Kidney (tissue), 22 donors: ENCODE measurements at places on chromosomes 7 and 10.

DNA sequence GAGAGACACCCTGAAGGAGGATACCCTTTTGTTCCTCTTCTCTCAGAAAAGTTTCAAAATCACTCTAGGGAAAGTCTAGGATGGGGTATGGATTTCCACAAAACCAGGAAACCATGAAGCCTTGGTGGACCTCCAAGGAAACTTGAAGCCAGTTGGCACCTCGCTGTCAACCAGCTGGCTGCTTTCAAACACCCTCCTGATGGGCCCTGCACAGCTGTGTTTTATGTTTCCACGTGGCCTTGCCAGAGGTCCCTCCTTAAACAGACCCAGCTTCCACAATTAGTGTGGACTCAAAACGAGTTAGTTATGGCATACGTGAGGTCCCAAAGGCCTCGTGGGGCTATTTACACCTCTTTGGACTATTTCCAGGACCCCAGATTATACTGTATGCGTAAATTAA lies 5.9 kb downstream of the PPP1R3A start:
- H3K4me1 ChIP-seq = no peaks in the 10 kb centered on the region
- no peak overlapping the region for H3K4me3 ChIP-seq
- no peak overlapping the region for H3K27ac ChIP-seq
- no peaks in the 10 kb centered on the region for H3K27me3 ChIP-seq

DNA sequence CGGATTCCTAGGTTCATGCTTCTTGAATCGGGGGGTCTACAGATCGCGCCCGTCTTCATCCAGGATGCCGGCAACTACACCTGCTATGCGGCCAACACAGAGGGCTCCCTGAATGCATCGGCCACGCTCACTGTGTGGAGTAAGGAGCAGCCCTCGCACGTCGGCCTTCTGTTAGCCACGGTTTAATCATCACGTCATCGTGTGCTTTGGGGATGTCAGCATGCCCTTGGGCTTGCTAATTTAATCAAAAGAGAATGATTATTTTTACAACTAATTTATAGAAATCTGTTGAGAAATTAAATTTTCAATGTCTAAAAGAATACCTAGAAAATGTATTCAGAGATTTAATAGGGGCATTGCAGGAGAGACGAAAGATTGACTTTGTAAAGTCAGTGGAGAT lies 668.2 kb downstream of the SDK1 start:
- no peak for DNase-seq
- H3K36me3 ChIP-seq = no peaks in the 10 kb centered on the region
- H3K27ac ChIP-seq = no peak overlapping the region
- H3K4me1 ChIP-seq = no peaks in the 10 kb centered on the region
- H3K4me3 ChIP-seq = no peak overlapping the region
- no peaks in the 10 kb centered on the region for H3K27me3 ChIP-seq

GRCh38 chr7:91517201-91517785 lies 253.1 kb downstream of the FZD1 start:
- H3K4me1 ChIP-seq = no peaks in the 10 kb centered on the region
- H3K27ac ChIP-seq = no peak overlapping the region
- H3K4me3 ChIP-seq = no peak overlapping the region
- no peaks in the 10 kb centered on the region for H3K36me3 ChIP-seq
- H3K27me3 ChIP-seq = no peaks in the 10 kb centered on the region

DNA sequence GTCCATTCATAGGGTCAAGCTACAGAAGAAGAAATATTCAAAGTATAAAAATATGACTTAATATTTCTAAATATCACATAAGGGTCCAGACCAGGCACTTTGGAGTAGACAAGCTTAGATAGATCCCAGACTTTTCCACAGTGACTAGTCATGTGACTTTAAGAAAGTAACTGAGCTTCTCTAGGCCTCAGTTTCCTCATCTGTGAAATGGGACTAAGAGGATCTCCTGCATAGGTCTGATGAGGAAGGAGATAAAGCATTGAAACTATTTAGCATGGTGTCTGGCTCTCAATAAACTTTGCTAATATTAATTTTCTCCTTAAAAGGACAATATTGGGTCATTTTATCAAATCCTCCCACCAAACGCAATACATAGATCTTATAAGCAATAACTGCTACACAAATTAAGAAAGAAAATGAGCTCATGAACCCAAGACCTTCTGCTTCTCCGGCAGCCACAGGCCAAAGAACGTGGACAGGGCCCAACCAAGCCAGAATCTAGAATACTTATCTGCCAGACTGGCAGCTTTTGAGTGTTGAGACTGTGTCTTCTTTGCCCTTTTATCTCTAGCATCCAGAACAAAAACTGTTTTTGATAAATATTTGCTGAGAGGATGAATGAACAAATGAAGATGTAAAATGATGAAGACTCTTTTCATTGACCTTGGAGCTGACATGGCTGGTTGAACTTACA lies 1.6 kb upstream of the TARP start:
- no peak overlapping the region for H3K4me3 ChIP-seq

- H3K36me3 ChIP-seq = no peaks in the 10 kb centered on the region
- no peaks in the 10 kb centered on the region for H3K27me3 ChIP-seq
- H3K27ac ChIP-seq = no peak overlapping the region
- no peak overlapping the region for H3K4me3 ChIP-seq
These were observed 14.7 kb upstream of the CAMK2G start for GRCh38 chr10:73889014-73889413.

DNA sequence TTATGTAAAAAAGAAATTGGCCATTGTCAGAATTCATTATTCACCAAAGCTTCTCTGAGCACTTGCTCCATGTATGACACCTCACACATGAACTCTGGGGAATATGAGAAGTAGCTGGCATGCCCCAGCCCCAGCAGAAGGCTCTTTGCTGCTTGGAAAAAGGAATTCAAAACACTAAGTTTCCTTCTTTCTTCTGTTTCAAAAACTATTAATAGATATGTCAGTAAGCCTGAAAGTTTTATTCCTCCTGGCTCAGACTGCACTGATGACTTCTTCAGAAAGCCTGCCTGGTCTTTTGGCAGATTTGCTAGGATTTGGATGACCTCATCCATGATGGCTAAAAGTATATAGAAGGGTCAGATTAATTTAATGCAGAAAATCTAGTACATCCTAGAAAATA lies 511.0 kb downstream of the GFRA1 start:
- H3K4me3 ChIP-seq = no peak overlapping the region
- H3K27ac ChIP-seq = no peak overlapping the region
- H3K4me1 ChIP-seq = no peaks in the 10 kb centered on the region
- no peaks in the 10 kb centered on the region for H3K36me3 ChIP-seq

- no peak overlapping the region for H3K4me3 ChIP-seq
- no peaks in the 10 kb centered on the region for H3K27me3 ChIP-seq
- H3K4me1 ChIP-seq = no peaks in the 10 kb centered on the region
- DNase-seq = no peak
- no peaks in the 10 kb centered on the region for H3K36me3 ChIP-seq
These were observed 181.4 kb downstream of the GPAM start for GRCh38 chr10:112002206-112002605.

DNA sequence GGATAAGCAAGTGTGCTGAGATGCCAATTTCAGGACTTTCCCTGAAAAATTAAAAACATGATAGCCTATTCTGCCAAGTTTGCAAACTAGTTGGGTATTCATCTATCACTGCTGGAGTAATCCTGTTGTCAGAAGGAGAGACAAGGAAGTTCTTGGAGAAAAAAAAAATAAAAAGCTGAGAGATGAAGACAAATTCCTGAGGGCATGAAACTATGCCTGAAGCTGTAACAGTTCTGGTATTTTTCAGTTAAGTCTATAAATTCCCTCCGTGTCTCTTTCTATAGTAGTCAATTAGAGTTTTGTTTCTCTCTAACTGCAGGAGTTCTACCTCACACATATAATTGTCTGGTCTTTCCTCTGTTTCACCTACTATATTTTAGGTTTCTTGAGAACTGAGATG lies 95.7 kb downstream of the DGKB start:
- H3K4me1 ChIP-seq = no peaks in the 10 kb centered on the region
- no peak overlapping the region for H3K27ac ChIP-seq
- no peak overlapping the region for H3K4me3 ChIP-seq
- no peak for DNase-seq
- H3K36me3 ChIP-seq = no peaks in the 10 kb centered on the region
- H3K27me3 ChIP-seq = no peaks in the 10 kb centered on the region

GRCh38 chr7:151451626-151452571 lies 12.0 kb upstream of the CRYGN start:
- DNase-seq = no peak
- no peak overlapping the region for H3K4me3 ChIP-seq
- no peak overlapping the region for H3K27ac ChIP-seq
- no peaks in the 10 kb centered on the region for H3K4me1 ChIP-seq

DNA sequence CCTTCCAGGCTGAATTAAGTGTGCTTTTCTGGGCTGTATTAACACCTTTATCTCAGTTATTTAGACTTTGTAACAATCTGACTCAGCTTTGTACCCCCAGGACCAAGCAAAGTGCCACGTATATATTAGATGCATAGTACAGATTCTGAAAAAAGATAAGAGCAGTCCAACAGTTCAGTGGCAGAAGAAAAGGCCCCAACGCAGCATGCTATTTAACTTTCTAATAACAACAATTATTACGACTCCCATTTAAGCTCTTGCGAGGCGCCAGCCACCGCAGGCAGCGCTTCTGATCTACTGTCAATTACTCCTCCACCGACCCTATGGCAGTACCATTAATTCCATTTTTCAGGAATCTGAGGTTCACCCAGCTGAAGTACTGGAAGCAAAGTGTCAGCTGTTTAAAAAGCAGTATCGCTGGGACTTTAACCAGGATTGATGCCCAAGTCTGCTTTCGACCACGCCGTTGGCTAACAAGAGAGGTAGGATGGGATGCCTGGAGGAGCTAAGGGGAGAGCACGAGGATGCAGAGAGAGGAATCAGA lies 638 bp downstream of the LIPA start:
- H3K27ac ChIP-seq = peak overlapping the region; percentile 39
- no peak for DNase-seq
- H3K36me3 ChIP-seq = no peaks in the 10 kb centered on the region
- peak overlapping the region; percentile 86 for H3K4me3 ChIP-seq
- H3K27me3 ChIP-seq = no peaks in the 10 kb centered on the region
- H3K4me1 ChIP-seq = peaks cover 6% of the 10 kb centered on the region

DNA sequence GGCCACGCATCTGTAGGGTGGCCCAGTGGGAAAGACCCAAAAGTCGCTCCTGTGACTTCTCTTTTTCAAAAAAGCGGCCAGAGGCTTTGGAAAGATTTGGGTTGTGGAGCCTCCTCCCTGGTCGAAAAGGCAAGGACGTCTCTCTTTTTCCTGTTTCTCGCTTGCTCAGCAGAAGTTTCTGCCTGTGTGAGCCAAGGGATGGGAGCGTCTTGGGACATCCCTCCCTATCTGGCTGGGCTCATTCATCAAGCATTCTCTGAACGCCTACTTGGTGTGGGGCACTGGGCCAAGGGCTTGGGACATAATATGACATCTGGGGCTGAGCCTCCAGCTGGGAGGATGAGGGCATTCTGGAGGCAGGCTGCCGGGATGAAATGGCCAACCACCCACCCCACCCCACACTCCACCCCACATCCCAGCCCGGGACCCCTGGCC lies 120.9 kb downstream of the C10orf105 start:
- H3K27me3 ChIP-seq = no peaks in the 10 kb centered on the region
- DNase-seq = no peak
- no peak overlapping the region for H3K4me3 ChIP-seq
- no peak overlapping the region for H3K27ac ChIP-seq

DNA sequence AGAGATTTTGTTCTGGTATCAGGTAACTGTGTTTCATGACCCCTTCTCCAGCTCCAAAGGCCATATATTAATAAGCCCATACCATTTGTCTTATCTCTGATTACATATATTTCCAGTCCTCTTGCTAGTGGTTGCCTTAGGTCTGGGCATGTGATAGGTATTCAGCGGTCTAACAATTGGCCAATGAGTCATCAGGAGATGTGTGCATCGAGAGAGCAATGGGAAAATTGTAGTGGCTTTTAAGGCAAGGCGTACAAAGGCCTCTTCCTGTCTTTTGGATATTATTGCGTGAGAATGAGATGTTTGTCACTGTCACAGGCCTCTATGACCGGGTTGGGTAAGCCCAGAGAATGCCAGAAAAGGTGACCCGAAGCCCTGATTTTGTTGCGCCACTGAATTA lies 38.6 kb upstream of the SFRP5 start:
- H3K4me1 ChIP-seq = no peaks in the 10 kb centered on the region
- H3K36me3 ChIP-seq = no peaks in the 10 kb centered on the region
- H3K27ac ChIP-seq = no peak overlapping the region
- H3K27me3 ChIP-seq = no peaks in the 10 kb centered on the region
- no peak for DNase-seq
- no peak overlapping the region for H3K4me3 ChIP-seq

DNA sequence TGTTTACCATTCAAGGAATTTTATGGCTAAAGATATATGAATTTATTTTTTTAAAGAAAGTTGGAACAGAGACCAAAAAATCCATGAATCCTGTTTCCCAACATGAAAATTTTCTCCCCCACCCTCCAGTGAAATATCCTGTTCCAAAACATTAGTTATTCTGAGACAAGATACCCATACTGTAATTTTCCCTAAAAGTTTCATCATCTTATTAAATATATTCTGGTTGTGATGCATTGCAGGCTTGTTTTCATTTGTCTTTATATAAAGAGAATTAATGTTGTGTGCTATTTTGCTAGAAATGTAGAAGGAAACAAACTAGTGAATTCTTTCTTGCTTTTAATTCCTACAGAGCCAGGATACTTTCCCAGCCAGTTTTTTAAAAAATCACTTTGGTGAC lies 106.6 kb downstream of the EXOC4 start:
- H3K4me3 ChIP-seq = no peak overlapping the region
- no peak overlapping the region for H3K27ac ChIP-seq
- H3K36me3 ChIP-seq = no peaks in the 10 kb centered on the region
- DNase-seq = no peak
- H3K27me3 ChIP-seq = no peaks in the 10 kb centered on the region
- H3K4me1 ChIP-seq = no peaks in the 10 kb centered on the region

DNA sequence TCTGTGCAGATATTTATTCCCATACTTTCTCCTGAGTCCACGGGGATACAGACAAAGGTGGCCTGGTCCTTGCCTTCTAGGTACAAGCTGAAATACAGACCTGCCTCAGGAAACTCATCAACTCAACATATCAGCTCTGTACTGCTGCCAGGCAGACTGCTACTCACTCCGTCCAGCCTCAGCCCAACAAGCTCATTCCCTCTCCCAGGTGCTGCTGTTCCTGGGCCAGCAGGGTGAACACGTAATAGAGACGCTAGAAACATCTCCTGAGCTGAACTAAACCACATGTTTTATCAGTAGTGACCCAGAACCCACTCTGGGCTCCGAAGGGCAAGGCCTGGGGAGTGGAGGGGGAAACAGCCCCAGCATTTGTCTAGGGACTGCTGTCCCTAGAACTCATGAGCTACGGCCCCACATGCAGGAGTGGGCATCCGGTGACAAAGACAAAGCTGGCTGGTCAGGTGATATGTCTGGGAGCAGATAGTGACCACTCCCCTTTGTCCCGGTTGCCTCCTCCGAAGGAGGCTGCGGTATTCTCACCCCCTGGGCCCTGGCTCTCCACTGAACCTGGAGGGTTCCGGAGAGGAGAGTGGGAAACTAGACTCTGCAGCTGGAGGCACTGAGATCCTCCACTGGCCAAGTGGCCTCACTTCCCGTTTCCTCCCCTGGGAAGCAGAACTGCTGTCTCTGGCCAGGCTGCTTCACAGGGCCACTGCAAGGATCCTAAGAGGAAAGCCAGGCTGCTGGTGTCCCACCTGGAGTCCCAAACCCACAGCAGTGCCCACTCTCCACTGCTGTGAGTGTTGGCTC lies 116.1 kb downstream of the FAM53B start:
- H3K27me3 ChIP-seq = no peaks in the 10 kb centered on the region
- no peaks in the 10 kb centered on the region for H3K36me3 ChIP-seq
- peaks cover 34% of the 10 kb centered on the region for H3K4me1 ChIP-seq
- H3K27ac ChIP-seq = no peak overlapping the region
- DNase-seq = peak; percentile 45
- H3K4me3 ChIP-seq = no peak overlapping the region
